ENCODE measurements at places on chromosomes 1 and 21.

GRCh38 chr21:41749286-41749685 is 17.6 kb downstream of the RIPK4 start:
- DNase-seq, result no peak

GRCh38 chr1:193406901-193407300 is 220.5 kb upstream of the B3GALT2 start:
- no peak for DNase-seq

GRCh38 chr1:183593356-183593755 is 3.1 kb upstream of the NCF2 start:
- DNase-seq, result no peak

DNA sequence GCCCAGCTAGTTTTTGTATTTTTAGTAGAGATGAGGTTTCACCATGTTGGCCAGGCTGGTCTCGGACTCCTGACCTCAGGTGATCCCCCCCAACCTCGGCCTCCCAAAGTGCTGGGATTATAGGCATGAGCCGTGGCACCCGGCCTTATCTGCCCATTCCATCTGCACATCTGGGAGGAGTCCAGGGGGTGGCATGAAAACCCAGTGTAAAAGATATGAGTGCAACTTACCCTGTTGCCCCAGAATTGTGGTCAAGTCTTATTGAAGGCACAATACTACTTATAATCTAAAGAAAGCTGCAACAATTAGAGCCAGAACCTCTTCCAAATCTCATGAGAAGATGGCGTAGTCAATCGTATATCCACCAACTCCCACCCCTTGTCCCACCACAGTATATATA is 18.4 kb downstream of the CTXND2 start:
- DNase-seq, result no peak

DNA sequence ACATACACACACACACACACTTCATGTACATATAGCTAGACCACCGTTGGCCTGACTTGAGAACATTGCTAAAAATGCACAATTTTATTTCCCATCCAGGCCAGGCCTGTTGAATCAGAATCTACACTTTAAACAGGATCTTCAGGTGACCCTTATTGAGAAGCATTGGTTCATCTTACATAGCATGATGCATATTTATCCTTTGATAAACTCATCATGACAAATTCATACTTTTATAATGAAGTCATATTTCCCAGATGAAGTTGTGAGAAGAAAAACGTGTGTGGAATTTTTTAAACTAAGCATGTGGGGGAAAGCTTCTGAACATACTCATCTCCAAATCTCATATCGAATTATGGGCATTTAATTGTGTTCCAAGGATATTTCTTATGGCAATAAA is 877.7 kb downstream of the MRPL39 start:
- DNase-seq, result no peak

DNA sequence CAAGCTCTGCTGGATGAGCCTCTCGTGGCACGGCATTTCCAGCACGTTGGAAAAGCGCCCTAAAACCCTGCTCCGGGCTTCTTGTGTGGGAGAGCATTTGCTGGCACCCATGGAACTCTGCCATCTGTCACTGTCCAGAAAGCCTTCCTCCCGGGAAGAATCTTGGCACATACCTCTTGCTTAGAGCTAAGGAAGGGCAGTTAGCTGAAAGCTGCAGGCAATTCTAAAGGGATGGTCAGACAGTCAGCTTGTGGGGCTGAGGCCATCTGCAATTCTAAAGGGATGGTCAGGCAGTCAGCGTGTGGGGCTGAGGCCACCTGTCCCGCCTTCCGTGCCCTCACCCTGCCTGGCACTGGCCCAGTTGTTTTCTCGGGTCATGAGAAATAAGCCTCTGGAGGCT is 139.0 kb upstream of the TMEM51 start:
- DNase-seq, result no peak

GRCh38 chr1:4571263-4571662 is 83.1 kb upstream of the AJAP1 start:
- no peak for DNase-seq

DNA sequence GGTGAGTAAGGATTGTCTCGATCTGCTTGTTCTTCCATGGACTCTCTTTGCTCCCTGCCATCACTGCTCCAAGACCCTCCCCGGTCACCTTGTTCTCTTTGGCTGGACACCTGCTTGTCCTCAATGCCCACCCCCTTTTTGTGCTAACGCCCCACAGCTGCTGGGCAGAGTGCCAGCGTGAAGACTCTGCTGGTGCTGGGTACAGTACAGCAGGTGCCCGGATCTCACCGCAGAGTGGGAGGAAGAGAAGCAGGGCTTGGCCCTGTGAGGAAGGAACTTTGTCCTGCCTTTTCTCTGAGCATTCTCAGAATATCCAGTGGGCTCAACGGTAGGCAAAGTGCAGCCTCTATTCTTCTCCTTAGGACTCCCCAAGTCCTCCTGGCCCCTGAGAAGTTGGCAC is 90.1 kb downstream of the PLXNA2 start:
- no peak for DNase-seq

DNA sequence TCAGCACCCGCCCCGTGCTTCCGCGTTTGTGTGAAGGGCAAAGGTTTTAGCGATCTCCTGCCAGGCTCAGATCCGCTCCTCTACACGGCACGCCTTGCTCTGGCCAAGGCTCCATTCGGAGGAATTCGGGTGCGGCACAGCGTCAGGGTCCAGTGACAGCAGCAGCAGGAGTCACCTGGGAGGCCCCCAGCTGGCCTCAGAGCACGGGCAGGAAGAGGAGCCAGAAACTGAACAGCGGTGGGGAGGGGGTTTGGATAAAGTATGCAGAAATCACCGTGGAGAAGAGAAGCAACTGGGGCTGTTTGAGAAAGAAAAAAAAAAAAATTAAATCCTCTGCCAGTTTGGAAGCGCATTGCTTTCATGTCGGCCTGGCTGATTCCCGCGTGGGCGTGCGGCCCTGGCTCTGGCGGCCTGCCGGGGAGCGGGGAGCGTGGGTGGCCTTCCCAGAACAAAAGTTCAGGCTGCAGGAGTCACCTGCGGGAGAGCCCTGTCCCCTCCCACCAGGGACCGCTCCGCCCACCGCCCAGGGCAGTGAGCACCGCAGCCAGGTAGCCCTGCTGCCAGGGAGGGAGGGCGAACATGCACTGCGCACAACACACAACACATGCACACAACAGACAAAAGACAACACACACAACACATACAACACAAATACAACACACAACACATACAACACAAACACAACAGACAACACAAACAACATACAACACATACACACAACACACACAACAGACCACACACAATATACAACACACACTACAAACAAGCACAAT is 107.6 kb downstream of the ETS2 start:
- no peak for DNase-seq

- DNase-seq, result no peak
These were observed 87.7 kb upstream of the GADD45A start for GRCh38 chr1:67597336-67597735.

DNA sequence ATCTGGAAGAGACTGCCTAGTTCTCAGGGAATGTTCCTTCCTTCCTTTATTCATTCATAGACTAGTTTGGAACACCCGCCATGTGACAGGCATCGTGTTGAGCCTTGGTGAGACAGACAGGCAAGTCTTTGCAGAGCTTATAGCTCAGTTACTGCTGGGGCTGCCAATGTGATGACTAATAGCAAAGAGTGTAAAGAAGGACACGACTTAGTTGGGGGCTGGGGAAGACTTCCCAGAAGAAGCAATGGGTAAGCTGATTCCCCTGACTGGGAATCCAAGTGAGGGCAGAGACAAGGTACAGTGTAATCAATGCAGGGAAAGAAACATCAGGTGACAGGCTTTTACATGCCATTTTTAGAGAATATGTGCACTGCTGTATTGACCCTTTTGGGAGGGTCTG is 51.2 kb downstream of the TENT5C start:
- no peak for DNase-seq

GRCh38 chr1:182603646-182604174 is 479 bp downstream of the RGS16 start:
- DNase-seq, result no peak

DNA sequence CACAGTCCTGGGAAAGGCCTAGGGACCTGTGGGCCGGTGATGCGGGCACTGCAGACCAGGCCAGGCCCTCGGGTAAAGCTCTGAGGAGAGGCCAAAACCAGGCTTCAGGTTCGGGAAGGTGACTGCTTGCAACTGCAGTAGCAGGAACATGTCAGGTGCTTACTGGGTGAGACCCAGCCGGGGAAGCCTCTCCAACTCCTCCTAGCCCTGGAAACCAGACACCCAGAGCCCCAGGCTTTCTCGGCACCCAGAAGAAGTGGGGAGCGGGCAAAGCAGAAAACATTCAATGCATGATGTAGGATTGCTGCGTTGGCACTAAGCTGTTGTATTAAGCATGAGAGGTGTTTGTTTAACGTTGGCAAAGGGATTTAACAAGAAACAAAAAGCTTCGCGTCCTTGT is 20.2 kb upstream of the GNPAT start:
- no peak for DNase-seq

DNA sequence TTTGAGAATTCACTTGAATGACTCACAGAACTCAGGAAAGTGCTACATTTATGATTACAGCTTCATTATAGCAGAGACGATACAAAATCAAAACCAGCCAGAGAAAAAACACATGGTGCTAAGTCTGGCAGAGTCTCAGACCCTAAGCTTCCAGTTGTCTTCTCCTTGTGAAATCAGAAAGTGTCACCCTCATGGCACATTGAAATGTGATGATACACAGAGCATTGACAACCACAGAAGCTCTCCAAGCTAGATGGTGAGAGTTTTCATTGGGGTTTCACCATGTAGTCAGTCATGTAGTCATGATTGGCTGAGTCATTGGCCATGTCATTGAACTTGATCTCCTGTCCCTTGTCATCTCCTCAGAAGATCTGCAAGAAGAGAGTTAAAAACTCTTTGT is 526.6 kb downstream of the MRPL39 start:
- no peak for DNase-seq

DNA sequence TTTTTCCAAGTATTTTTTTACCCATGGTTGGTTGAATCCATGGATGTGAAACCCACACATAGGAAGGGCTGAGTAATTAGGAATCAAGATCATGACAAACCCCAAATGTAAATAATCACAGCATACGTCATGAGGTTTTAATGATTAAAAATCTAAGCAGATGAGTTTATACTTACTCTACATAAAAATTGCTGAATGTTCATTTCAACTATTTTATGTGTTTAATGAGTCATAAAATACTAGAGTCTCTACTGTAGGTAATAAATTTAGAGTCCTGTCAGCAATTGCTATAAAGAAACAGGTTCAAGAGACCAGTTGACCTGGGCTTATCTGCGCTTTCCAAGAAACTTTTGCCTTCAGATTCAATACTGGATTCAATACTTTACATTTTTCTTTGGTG is 18.2 kb downstream of the CTH start:
- DNase-seq, result no peak

- no peak for DNase-seq
These were observed 90.1 kb downstream of the ATP1B1 start for GRCh38 chr1:169196581-169196980.

- DNase-seq, result no peak
These were observed 31.9 kb downstream of the MAP3K21 start for GRCh38 chr1:233359431-233359830.

GRCh38 chr1:156080241-156080862 is 1.9 kb downstream of the MEX3A start:
- no peak for DNase-seq

DNA sequence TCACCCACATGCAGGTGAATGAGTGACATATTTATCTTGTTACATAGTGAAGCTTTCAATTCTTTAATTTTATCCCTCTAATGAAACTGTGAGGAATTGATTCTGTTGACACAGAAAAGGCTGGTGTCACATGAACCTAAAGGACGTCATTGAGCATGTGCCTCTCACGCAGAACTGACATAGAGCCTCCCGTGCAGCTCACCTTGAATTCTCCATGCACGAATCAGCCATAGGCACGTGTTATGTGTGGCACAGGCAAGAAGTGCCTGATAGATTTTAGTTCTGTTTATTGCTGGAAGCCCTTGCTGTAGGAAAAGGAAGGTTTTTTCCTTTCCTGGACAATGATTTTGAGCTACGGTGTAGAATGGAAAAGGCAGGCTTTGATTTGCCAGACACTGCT is 11.3 kb downstream of the ADARB1 start:
- no peak for DNase-seq

- no peak for DNase-seq
These were observed 35.0 kb downstream of the DHCR24 start for GRCh38 chr1:54851936-54852524.

GRCh38 chr1:207858806-207859205 is 52.1 kb downstream of the CD34 start:
- no peak for DNase-seq

Data from activated effector memory CD4-positive, alpha-beta T cell treated with Interleukin-2 at 50 U/mL for 16 hours (primary cell).